ENCODE measurements at places on chromosomes 13 and 19.

DNA sequence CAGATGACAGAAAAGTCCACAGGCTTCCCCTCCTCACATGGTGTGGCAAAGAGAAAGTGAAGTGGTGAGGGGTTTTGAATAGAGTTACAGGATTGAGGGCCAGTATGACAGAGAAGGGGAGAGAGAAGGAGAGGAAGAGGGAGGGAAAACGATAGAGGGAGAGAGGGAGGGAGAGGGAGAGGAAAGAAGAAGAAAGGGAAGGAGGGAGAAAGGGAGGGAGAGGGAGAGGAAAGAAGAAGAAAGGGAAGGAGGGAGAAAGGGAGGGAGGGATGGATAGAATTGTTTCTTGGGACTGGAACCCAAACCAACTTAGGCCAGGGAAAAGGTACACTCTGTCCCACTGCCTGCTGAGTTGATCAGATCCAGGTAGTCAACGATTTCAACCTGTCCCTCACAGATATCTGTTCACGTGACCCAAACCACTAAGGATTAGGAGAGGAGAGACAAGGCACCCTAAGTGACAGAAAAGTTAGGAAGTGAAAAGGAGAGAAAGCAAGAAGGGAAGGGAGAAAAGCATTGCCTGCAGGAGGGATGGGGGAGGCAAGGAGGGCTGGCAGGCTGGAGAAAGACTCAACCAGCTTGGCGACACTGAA, 8.1 kb upstream of the IGFL3 start:
- DNase-seq = no peak

GRCh38 chr13:42364613-42365000, 92.7 kb downstream of the AKAP11 start:
- DNase-seq = no peak

- DNase-seq = no peak
Observed at GRCh38 chr13:112893570-112894422, 75.2 kb upstream of the MCF2L start.

DNA sequence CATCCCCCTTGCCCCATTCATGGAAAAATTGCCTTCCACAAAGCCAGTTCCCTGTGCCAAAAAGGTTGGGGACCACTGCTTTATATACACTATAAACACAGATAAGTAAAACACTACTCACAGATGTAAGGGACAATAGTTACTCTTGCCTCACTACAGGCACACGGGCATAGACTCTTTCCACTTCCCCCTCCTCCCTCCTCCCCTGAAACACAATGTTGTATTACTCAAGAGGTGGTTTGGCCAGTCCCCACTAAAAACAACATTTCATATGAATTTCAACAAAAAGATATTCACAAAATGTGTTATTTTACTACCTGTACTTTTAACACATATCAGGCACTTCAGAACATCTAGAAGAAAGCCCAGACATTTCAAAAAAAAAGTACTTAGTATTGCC, 45.1 kb downstream of the EPSTI1 start:
- no peak for DNase-seq

GRCh38 chr13:62483774-62484173, 1068.1 kb upstream of the PCDH20 start:
- DNase-seq = no peak

DNA sequence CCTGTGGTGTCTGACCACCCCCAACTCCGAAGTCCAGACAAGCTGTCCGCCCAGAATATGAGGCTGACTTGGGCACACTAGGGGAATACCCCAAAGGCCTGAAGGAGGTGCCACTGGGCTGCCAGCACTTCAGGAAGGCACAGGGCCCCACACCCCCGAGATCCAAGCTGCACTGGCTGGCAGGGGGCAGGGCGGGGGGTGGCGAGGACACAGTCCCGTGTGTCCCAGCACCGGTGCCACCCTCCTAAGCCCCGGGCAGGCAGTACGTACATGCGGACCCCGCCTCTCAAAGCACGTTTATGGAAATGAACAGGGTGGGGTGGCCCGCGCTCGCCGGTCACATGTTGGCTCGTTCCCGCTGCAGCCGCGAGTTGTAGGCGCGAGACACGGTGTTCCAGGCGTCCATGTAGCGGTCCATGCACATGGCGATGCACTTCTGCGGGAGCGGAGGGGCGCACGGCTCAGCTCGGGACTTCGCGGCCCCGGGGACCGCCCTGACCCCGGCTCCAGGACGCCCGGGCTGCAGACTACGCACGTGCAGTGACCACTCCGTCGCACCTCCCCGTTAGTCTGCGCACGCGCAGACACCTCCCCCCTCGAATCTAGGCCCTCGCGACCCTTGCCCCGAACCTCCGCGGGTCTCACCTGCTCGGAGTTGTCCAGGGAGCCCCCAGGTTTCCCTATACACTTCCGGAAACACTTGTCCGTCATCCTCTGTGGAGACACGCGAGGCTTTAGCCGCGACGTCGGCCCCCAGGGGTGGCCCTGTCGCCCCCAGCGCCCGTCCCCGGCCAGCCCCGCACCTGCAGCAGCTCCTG, 566 bp downstream of the TIMM13 start:
- no peak for DNase-seq

DNA sequence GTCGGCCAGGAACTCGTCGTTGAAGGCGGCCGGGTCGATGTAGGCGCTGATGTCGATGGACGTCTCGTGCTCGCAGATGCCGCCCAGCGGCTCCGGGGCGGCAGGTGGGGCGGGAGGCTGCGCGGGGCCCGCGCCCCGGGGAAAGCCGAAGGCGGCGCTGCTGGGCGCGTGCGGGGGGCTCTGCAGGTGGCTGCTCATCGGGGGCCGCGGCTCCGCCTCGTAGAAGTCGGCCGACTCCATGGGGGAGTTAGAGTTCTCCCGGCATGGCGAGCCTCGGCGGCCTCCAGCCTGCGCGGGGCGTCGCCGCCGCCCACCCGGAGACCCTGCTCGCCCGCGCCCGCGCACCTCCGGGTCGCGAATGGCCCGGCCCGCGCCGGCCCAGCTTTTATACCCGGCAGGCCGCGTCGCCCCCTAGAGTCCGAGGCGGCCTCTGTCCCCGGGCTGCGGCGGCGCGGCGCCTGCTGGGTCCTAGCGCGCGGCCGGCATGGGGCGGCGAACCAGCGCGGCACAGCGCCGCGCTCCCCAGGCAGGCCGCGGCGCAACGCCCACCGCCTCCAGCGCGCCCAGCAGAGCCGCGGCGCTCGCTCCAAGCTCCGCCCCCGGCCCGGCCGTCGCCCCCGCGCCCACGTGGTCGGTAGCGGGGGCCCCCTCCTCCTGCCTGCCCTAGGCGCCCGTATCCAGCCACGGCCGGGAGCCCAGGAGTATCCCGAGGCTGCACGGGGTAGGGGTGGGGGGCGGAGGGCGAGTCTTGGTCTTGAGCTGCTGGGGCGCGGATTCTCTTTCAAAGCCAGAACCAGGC, at the start of gene CEBPA:
TSS of gene CEBPA (minus strand) at position 360 of the 799 bp plus-strand sequence. CDS start at position 240, 120 bp downstream.
- peak; percentile 60 for DNase-seq

GRCh38 chr19:45505151-45505995, 1.9 kb upstream of the VASP start:
- DNase-seq = no peak

DNA sequence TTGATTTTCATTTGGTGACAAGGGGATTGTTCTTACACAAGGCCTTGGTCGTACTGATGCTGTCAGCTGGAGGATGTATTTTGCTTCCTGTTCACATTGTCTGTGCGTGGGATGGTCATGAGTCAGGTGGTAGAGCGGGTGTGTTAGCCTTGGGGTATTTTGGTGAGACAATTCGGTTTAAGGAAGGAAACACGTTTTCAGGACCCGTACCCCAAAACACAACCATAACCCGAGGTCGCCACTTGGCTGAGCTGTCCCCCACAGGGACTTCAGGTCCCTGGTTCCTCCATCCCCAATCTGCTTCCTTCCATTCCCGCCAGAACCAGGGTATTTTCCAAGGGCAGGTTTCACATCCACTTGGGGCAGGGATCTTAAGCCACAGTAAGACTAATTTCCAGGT, 15.0 kb downstream of the MYO9B start:
- DNase-seq = peak; percentile 22
